Fibroblast of gingiva (primary cell): ENCODE measurements at places on chromosomes 13 and 19.

DNA sequence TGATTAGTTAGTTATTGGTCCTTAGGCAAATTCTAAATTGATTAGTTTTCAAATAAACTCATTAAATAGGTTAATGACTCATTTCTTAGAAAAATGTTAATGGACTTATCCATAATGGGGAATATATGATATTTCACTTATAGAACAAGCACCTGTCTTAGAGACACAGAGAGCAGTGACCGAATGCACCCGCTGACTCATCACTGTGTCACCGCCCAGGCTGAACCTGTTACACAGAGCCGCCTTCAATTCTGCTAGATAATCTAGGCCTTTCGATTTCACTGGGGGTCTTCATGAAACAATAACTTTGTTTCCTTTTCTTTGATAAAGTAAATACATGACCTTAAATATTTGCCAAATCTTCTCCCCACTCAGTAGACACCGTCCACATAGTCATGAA lies 13.1 kb downstream of the IRS2 start:
- no peak for DNase-seq

DNA sequence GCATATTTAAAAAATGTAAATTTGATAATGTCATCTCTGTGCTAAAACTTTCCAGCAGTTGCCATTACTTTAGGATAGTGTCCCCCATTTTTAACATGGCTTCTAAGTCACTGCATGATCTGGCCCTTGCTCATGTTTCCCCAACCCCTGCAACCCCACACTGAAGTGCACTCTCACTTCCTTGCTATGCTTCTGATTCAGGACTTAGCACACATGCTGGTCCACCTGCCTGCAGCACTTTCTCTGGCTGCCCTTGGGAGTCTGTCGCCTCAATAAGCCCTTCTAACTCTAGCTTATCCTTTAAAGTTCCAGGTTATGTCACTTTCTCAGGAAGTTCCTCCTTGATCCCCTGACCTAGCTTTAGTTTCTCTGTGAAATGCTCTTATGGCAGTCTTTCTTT lies 241.0 kb downstream of the POSTN start:
- DNase-seq: no peak

GRCh38 chr13:109785141-109785891 lies 1.1 kb downstream of the IRS2 start:
- DNase-seq: peak; percentile 62

GRCh38 chr13:49466292-49466838 lies 22.3 kb downstream of the SETDB2 start:
- no peak for DNase-seq

- no peak for DNase-seq
These were observed 16.5 kb downstream of the SIGLEC7 start for GRCh38 chr19:51158474-51159129.
